ENCODE measurements at places on chromosomes 2 and 18.

GRCh38 chr18:59985289-59985688, 85.5 kb downstream of the PMAIP1 start:
- no peak for DNase-seq

GRCh38 chr2:117500721-117501120, 313.8 kb upstream of the DDX18 start:
- no peak for DNase-seq

GRCh38 chr18:10843565-10843964, 305.8 kb downstream of the PIEZO2 start:
- no peak for DNase-seq

GRCh38 chr2:173943738-173944137, 21.4 kb downstream of the SP3 start:
- DNase-seq, result no peak

DNA sequence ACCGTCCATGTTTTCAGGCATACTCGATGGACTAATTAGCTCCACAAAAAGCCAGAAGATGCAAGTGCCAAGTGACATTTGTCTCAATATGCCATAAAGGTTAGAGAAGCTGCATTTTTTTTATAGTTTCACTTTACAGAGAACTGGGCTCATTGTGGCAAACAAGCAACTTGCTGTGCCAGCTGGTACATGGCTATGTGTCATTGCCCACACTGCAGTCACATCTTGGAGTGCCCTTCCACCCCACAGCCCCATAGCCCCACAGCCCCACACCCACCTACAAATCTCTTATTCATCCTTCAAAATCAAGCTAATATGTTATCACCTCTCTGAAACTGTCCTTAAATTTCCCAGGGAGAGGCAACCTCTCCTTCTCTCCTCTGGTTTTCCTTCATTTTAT, 451.9 kb downstream of the ARHGAP15 start:
- no peak for DNase-seq

GRCh38 chr18:7089369-7089768, 28.2 kb downstream of the LAMA1 start:
- no peak for DNase-seq

DNA sequence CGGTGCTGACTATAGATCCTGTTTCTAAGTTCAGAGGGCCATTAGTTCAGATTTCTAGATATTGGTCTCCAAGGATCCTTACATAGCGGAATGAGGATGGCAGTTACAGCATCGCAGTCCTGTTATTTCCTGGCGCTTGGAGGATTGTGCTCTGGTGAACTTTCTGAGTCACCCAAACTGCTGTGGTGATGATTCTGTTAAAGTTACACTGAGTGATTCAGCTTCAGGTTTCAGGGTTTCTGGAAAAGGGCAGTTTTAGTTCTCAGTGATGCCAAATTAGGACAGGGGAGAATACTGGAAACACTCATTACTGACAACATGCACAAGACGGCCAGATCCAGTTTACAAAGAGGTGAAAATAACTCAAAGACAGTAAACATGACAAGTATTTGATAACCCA, 52.1 kb upstream of the ANKRD62 start:
- DNase-seq, result no peak

GRCh38 chr18:61589724-61590065, 256.5 kb downstream of the CDH20 start:
- no peak for DNase-seq

- DNase-seq, result no peak
Observed at GRCh38 chr18:64416990-64417389, 268.1 kb upstream of the LINC00305 start.

DNA sequence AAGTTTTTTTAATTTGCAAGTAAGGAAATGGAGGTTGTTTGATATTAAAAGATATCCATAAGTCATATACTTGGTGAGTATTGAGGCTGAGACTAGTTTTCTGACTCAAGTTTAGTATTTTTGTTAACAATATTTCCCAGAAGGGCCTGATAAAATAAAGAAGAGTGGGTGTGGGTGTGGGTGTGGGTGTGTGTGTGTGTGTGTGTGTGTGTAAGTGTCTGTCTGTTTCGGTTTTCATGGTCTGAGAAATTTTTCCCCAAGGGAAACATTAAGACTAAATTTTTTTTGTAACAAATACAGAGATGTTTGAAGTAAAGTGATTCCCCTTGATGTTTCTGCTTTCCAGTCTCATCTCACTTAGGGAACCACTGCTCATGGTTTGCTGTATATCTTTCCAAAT, 36.5 kb downstream of the PPM1B start:
- no peak for DNase-seq

- DNase-seq, result no peak
Observed at GRCh38 chr2:227829337-227829736, 15.7 kb downstream of the CCL20 start.

GRCh38 chr2:28348149-28348567, 44.5 kb upstream of the FOSL2 start:
- no peak for DNase-seq

- DNase-seq, result no peak
Observed at GRCh38 chr2:46544581-46544980, 65.2 kb downstream of the TMEM247 start.

GRCh38 chr2:68024450-68024849, 38.4 kb downstream of the C1D start:
- DNase-seq, result no peak

DNA sequence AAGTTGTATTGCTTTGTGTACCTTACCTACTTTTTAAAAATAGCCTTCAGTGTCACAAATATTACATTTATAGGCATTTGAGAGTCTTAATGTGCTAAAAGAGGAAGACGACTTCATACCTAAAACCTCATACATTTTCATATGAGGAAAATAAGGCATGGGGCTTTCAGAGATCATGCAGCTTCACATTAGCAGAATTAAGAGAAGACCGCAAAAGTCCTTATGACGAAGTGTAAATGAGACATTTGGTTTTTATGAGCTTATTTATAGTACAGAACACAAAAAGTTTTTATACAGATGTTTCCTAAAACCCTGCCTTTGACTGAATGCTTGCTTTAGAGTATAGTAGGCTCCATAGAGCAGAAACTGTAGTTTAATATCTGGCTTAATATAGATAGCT, 10.1 kb upstream of the CCDC138 start:
- DNase-seq, result no peak
